ENCODE measurements at places on chromosomes 7 and 10.

DNA sequence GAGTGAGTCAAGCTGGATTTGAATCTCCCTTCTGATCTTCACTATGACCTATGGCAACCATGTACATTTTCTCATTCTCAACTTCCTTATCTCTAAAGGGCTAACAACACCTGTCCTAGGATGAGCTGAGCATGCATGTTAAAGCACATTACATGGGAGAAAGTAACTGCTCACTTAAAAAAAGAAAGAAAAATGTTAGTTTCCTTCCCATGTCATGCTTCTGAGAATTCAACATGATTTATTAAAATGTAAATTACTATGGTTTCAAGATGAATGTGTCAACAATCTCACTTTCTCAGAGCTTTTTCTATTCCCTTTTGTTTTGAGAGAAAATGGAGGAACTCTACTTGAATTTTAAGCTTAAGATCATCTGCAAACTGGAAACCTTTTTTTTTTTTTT is 295.3 kb downstream of the SKIDA1 start:
- no peak for DNase-seq

DNA sequence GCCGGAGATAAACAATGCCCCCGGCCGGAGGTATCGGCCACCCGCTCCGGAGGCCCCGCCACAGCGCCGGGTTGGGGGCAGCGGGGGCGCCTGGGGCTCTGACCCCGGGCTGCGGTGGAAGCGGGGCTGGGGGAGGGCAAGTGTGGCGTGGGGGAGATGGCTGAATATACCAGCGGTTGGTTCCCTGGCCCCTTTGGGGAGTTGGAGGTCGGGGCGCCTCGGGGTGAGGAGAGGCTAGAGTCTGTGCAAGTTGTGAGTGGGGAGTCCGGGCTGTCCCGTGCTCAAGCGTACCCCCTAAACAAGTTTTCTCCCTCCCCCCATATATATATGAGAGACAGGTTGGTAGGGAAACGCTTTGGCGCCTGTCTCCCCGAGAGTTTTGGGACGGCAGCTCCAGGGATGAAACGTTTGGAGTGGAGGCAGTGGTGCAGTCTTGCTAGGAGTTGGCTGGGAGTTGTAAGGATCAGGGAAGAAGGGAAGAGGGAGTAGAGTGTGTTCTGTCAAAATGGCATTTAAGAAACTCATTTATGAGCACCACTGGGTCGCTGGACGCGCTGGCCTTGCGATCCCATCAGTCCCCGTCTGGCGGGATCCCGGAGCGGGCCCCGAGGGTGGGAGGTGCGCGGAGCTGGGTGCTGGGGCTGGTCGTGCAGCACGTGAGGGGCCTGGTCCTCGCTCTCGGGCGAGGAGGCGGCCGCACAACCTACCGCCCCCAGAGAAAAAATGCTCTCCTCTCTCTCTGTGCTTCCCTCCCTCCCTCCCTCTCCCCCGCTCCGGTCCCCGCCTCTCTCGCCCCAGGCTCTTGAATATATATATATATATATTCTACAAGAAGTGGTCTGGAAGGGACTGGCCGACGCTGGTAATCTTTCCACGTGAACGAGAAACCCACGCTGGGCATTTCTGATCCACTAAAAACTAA is 1.1 kb downstream of the TET1 start:
- DNase-seq = no peak

DNA sequence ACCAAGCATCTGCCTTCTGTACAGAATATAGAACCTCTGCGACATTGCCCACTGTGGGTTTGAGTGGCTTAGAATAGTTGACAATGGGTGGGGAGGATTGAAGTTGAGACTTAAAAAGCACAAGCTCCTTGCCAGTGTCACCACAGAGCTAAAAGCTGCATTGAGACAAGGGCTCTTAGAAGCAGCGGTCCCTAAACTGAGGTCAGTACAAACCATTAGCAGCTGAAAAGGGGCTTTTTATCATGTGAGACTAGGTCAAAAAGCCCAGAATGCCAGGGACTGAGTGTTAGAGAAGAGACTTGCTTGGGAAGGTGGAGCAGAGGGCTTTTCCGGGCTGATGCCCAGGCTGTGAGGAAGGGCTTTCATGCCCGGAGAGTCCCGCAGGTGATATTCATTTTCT is 91.3 kb downstream of the POU6F2 start:
- no peak for DNase-seq

DNA sequence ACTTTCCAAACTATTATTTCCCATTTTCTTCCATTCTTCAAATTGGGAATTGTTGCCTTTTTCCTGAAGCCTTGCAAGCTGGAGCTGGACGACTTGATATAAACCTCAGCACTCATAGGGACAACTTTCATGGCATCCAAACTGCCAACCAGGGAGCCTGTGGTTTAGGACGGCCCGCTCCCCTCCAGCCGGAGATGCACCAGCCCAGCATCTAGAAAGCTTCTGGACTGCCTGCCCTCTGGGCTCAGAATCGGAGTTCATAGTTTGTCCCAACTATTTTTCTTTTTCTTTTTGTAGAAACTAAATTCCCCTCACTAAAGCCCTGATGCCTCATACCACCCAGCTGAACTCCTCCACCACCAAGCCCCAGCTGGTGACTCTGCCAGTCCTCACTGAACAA is 200.3 kb downstream of the DNAJB6 start:
- DNase-seq = no peak

- DNase-seq = no peak
These were observed 553.3 kb downstream of the MDFIC start for GRCh38 chr7:115475206-115475605.

DNA sequence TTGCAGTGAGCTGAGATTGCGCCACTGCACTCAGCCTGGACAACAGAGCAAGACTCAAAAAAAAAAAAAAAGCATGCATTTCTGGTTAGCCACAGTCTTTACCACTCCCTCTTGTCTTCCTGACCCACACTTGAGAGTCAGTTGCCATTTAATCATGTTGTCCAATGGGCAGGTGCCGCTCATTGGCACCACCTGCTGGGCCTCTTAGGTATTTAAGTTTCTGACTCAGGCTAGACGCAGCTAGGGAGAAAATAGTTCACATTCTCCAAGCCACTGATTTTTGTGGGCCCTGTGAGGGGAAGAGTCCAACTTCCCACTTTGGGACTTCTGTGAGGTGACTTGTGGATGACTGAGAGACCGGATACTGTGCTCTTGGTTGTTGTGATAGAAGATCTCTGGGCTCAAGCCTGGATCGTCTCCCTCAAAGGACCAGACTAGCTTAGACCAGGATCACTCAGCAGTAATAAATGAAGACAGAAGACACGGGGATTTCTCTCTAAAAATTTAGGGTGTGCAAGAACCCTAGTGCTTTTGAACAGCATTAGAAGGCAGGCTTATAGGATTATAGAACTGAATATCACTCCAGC is 26.8 kb upstream of the SORCS3 start:
- DNase-seq = no peak

- DNase-seq = no peak
These were observed 72.3 kb upstream of the SP8 start for GRCh38 chr7:20858951-20859350.

- DNase-seq = no peak
These were observed 77.4 kb upstream of the PRR15 start for GRCh38 chr7:29486191-29486700.

DNA sequence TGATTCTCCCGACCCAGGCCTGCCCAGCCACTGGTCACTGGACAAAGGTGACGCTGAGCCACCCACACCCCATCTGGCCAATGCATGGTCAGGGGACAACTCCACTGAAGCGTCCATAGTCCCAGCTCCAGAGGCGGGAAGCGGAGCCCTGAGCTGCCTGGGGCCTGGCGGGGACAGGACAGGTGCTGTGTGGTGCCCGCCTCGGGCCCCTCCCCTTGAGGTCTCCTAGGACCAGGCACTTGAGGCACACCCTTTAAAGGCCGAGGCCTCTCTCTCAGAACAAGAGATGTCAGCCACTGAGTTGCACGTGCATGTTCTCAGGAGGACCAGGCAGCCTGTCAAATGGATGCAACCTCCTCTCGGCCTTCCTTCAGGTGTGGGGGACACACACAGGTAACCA is 52.5 kb upstream of the PPP2R2D start:
- no peak for DNase-seq

DNA sequence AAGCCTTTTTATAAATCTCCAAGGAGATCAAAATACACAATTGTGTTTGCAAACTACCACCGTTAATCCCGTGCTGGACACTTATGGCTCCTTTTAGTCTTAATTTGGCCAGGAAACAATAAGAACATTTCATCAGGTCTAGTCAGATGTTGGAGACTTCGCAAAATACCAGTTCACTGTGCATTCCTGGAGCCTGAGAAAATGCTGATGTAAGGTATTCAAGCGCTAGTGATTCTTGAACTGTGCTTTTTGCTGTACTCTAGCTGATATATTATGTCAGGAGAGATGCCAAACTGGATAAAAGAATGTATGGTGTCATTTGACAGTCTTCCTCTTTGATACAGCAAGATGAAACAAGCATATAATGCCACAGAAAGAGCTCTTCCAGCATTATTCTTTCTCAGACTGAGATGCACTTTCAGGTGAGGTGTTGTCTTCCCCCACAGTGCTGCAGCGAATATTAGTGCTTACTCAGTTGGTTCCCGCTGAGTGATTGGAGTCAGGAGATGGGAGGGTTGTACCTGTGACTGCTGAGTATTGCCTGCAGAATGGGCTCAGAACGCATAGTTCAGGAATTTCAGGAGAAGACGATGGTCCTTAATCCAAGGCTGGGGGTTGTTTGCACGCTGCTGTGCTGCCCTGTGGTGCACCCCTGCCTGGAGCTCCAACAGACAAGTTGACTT is 59.2 kb downstream of the OGDH start:
- DNase-seq = no peak

DNA sequence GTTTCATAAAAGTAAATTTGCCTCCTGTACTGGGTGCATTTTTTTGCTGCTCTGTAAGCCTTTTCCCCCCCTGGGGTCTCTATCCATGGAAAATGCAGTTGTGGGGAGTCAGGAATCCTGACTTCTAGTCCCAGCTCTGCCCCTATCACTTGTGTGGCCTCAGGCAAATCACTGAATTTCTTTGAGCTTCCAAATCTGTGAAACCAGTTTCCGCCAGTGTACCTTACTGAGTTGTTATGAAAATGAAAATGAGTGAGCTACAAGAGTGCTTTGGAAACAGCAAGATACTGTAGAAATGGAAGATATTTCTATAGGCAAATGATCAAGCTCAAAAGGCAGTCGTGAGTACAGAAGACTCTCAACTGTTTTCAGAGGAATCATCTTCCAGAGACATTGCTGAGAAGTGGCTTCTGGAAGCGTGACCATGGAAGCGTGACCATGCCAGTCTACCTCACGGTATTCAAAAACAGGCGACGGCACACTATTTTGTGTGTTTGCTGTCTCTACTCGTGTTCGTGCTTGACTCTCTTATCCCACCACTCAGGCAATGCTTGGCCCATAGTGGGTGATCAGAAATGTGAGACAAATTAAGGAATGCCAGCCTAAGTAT is 107.4 kb downstream of the ATXN7L1 start:
- no peak for DNase-seq

GRCh38 chr7:1081931-1082401 is 5.9 kb upstream of the GPER1 start:
- no peak for DNase-seq

DNA sequence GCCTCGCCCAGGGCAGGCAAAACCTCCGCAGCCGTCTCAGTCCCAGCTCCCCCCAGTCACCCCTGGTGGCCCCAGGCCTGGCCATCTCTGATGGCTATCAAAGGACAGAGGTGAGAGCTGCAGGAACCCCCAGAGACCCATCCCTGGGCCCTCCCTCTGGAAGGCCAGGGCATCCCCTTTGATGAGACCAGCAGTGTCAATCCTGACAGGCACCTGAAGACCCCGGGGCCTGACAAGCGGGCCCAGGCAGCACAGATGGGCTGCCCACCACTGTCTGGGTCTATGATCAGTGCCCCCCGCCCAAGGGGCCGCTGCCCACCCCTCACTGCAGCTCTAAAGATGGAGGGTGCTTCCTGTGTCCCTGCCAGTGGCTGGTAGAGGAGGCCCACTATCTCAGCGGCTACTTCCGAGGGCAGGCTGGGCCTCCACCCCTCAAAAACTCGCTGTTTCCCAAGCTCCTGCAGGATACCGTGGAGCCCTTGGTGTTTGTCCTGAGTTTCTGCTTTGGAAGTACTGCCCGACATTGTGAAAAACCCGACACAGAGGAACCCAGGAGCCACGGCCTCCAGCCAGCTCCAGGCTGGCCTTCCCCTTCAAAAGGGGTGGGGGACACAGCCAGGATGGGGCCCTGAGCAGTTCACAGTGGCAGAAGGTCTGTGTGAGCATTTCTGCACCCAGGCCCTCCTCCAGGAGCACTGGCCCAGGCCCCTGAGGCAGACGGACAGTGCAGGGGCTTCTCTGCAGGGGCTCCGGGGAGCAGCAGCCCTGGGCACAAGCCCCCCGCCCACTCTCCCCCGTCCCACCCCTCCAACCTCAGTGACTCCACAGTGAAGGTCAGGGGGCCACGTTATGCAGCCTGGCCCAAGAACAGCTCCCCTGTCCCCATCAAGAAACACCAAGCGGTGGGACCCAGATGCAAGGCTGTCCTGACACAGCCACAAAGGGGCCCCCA is 99.2 kb downstream of the PDGFA start:
- DNase-seq = no peak

- DNase-seq = no peak
These were observed 173.9 kb downstream of the ZNF438 start for GRCh38 chr10:30857803-30858202.

DNA sequence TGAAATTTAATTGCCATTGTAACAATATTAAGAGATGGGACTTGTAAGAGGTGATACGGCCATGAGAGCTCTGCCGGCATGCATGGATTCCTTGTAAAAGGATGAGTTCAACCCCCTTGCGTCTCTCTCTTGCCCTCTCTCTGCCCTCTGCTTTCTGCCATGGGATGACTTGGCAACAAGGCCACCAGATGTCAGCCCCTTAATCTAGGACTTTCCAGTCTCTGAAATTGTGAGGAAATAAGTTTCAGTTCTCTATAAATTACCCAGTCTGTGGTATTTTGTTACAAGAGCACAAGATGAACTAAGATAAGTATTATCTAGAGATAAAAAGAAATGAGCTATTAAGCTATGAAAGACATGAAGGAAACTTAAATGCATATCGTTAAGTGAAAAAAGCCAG is 145.7 kb upstream of the AHR start:
- no peak for DNase-seq

GRCh38 chr10:5314840-5315239 is 49.9 kb upstream of the UCN3 start:
- no peak for DNase-seq

DNA sequence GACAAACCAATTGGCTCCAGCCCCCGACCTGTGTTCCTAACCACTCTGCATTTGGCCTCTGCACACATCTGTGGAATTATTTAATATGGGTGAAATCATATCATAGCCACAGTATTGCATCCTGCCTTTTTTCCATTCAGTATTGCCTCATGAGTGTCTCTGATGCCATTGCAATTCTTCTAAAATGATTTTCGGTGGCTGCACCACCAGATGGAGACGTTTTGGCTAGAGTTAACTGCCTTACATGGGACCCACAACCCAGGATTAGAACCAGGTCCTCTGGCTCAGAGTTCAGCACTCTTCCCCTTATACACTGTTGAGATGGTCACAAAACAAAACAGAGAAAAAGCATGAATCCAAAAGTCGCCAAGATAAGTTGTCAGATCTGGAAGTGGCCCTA is 180.8 kb downstream of the EMX2 start:
- DNase-seq = no peak

GRCh38 chr7:85773116-85773728 is 586.4 kb upstream of the SEMA3D start:
- DNase-seq = no peak

- DNase-seq = no peak
These were observed 56.2 kb downstream of the CC2D2B start for GRCh38 chr10:95963991-95964389.

- no peak for DNase-seq
These were observed 270.5 kb upstream of the MKLN1 start for GRCh38 chr7:131057015-131057793.

GRCh38 chr7:29881724-29882123 is 75.4 kb downstream of the WIPF3 start:
- DNase-seq = no peak

Measured in D721Med (cell line).